PC-9 (cell line): ENCODE measurements at places on chromosomes 4 and X. TPM values are rescaled to one million over a fixed set of nuclear protein-coding genes. Genes with fewer than 3 reads are reported as not detected.

PAGE2B gene
- total RNA-seq: not detected in 2 replicates

MAB21L2 gene
- not detected in 2 replicates for total RNA-seq

UGT2A2 gene
- not detected in 2 replicates for total RNA-seq

WDR17 gene
- 2.2 and 2.3 TPM in 2 replicates for total RNA-seq

MANBA gene
- total RNA-seq: 9.8 and 11.8 TPM in 2 replicates

GAGE12H gene
- total RNA-seq: not detected in 2 replicates

NSD2 gene
- total RNA-seq: 176 and 186 TPM in 2 replicates

HPGD gene
- 0.96 and 1.7 TPM in 2 replicates for total RNA-seq

DDX53 gene
- total RNA-seq: not detected in 2 replicates

GALNTL6 gene
- total RNA-seq: not detected in 2 replicates

DNA sequence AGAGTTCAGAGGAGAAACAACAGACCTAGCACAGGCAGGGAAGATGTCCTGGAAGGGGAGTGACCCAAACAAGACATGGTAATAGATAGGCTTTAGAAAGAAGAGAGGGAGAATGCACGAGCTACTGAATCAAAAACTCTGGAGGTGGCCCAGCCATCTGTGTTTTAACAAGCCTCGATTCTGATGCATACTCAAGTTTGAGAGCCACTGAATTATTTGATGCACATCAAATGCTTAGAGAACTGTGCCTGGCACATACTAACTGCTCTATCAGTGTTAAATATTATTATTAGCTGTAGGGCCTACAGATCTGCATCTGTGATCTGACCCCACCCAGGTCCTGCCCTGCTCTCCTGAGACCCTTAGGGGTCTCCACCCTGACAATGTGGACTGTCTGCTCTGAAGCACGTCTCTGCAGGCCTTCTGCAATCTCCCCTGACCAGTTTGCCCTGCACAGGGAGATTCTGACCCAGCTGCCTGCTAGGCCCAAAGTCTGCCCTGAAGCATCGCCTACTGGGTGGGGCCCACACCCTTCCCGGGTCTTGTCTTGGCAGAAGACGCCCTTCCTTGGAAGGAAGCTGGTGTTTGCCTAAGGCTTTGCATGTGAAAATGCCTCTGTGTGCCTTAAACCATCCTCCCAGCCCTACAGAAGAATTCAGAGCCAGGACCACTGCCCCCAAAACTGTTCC, 201.5 kb upstream of the KLF3 start:
- DNase-seq: no peak

- no peak for DNase-seq
Measured at GRCh38 chr4:125016892-125017299, 297.9 kb upstream of the FAT4 start.

GRCh38 chrX:136310411-136310810, 9.6 kb downstream of the ADGRG4 start:
- peak; percentile 83 for DNase-seq

GRCh38 chrX:136780763-136781162, at the start of gene ARHGEF6:
Gene ARHGEF6 (minus strand): TSS chrX:136780932. CDS start chrX:136780882, 50 bp downstream.
- no peak for DNase-seq

DNA sequence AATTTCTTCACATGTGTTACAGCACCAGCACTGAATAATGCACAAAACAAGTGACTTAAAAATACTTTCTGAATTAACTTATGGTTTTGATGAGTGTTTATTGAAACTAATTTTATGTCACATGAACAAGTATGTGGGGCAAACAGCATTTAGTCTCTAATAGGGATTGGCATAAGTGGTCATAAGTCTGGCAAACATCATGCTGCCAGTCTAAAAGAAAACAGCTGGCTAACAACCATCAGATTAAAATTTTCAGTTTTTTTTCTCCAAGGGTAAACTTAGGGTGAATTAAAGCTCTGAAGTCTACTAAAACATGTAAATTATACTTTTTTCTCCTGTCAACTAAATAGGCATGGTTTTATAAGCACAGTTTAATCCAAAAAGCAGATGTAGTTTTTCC, 1014.2 kb downstream of the FAT4 start:
- no peak for DNase-seq

GRCh38 chr4:186688150-186688943, 35.3 kb downstream of the FAT1 start:
- no peak for DNase-seq

- DNase-seq: no peak
Measured at GRCh38 chrX:10986616-10987015, 124.5 kb upstream of the HCCS start.

DNA sequence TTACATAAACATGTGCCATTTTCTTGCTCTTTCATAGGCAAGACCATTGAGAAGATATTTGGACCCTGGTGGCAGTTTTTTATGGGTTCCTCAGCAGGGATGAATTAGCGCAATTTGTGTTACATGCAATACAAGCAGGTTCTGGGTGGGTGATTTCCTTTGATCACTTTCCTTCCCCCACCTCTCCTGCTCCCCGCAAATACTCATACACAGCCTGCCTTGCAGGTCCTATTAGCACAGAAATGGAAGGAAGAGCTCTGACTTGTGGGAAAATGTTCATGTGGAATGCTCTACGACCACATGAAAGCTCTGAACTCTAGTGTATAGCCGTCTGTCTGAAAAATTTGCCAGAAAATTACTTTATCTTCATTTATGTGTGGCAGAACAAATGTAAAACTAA, 361.0 kb upstream of the FAT1 start:
- DNase-seq: no peak

- DNase-seq: no peak
Measured at GRCh38 chrX:143934542-143934941, 50.7 kb downstream of the UBE2NL start.

GRCh38 chr4:92600638-92601037, 296.9 kb downstream of the GRID2 start:
- no peak for DNase-seq

- DNase-seq: no peak
Measured at GRCh38 chr4:80115368-80116181, 42.5 kb upstream of the ANTXR2 start.

GRCh38 chrX:15579778-15580747, 20.7 kb downstream of the ACE2 start:
- peak; percentile 53 for DNase-seq

GRCh38 chr4:55032179-55032578, 93.2 kb downstream of the KDR start:
- no peak for DNase-seq
